Kidney (tissue), 22 donors: ENCODE measurements at places on chromosomes 3 and 15. TPM values are rescaled to one million over a fixed set of nuclear protein-coding genes. Genes with fewer than 3 reads are reported as not detected.

STAC gene
- total RNA-seq, result 6.2 TPM

SMCO1 gene
- not detected for total RNA-seq

CP gene
- total RNA-seq, result 72.1 TPM

DTX3L gene
- total RNA-seq, result 58.0 TPM

UROC1 gene
- total RNA-seq, result not detected

DIPK2A gene
- 15.5 TPM for total RNA-seq

LRRC3B gene
- 0.19 TPM for total RNA-seq

TNFSF10 gene
- 277 TPM for total RNA-seq

- H3K4me3 ChIP-seq, result no peak overlapping the region
- no peak for DNase-seq
- no peaks in the 10 kb centered on the region for H3K4me1 ChIP-seq
- no peak overlapping the region for H3K27ac ChIP-seq
- H3K36me3 ChIP-seq, result peaks cover 6% of the 10 kb centered on the region
These were observed 61.8 kb downstream of the SENP2 start for GRCh38 chr3:185647880-185648210.

DNA sequence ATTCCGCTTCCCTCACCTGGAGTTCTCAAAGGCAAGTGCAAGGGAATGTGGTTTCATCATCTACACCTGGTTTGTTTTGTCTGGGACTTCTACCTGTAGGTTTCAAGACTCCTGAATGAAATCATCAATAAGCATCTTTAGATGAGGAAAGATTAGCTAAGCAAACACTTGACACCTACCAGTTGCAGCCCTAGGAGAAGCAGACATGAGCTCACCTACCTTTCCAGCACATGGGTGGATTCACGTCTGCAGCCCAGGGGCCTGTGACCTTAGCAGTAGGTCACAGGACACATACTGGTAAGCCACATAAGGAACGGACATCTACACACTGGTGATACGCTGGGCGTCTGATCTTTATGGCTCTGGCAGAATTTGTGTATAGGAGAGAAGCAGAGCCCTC is 26.7 kb downstream of the SLCO2A1 start:
- H3K4me3 ChIP-seq, result no peak overlapping the region
- H3K27me3 ChIP-seq, result no peaks in the 10 kb centered on the region
- no peak overlapping the region for H3K27ac ChIP-seq
- no peak for DNase-seq
- no peaks in the 10 kb centered on the region for H3K4me1 ChIP-seq

DNA sequence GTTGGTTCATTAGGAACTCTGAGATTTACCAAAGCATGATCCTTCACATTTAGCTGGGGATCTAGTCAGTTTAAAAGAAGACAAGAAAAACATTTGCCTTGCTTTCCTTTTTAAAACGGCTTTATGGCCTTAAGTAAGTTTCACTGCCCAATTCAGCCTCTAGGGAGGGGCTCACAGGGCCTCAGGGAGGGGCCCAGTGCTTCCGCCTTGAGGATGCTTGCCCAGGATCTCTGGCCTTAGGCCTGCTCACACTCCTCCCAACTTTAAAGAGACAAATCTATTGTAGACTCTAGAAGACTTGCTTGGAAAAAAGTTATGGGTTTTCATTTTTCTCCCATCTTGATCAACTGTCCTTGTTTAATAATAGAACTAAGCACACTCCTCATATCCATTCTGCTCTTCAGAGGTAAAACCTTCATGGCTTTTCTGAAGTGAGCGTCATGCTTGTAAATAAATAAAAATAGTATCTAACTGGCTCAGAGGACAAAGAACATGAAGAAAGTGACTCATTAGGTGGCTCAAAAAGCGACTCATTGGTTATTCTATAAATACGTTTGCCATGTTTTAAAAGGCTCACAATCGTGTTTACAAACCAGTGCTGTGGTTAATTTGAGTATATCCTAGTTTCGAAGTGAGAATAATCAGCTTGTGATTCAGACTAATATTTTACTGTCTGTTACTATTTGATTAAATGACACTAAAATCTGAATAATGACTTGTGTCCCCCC is 13.7 kb downstream of the PDHB start:
- DNase-seq, result no peak
- H3K27ac ChIP-seq, result peak overlapping the region; percentile 36
- H3K36me3 ChIP-seq, result no peaks in the 10 kb centered on the region
- H3K27me3 ChIP-seq, result no peaks in the 10 kb centered on the region

DNA sequence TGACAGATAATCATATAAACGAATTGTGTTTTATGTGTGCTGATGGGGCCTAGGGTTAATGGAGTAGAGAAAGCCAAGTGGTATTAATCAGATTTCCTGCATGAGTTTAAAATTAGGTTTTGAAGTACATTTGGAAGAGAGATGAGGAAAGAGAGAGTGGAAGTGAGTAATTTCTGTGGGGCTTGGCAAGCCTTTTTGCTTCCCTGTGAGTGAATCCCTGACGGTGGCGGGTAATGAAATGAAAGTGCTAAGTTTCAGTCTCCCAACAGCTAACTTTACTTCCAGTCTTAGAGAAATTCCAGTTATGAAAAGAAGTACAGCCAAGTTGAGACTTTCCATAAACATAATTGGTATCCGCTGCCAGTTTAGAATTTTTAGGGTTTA is 139.4 kb downstream of the BBX start:
- H3K27me3 ChIP-seq, result no peaks in the 10 kb centered on the region
- DNase-seq, result no peak
- no peaks in the 10 kb centered on the region for H3K36me3 ChIP-seq
- H3K4me3 ChIP-seq, result no peak overlapping the region
- H3K4me1 ChIP-seq, result no peaks in the 10 kb centered on the region

GRCh38 chr3:60444898-60445437 is 806.3 kb downstream of the FHIT start:
- no peaks in the 10 kb centered on the region for H3K27me3 ChIP-seq
- H3K36me3 ChIP-seq, result no peaks in the 10 kb centered on the region
- DNase-seq, result no peak
- no peaks in the 10 kb centered on the region for H3K4me1 ChIP-seq
- no peak overlapping the region for H3K4me3 ChIP-seq
- H3K27ac ChIP-seq, result no peak overlapping the region

DNA sequence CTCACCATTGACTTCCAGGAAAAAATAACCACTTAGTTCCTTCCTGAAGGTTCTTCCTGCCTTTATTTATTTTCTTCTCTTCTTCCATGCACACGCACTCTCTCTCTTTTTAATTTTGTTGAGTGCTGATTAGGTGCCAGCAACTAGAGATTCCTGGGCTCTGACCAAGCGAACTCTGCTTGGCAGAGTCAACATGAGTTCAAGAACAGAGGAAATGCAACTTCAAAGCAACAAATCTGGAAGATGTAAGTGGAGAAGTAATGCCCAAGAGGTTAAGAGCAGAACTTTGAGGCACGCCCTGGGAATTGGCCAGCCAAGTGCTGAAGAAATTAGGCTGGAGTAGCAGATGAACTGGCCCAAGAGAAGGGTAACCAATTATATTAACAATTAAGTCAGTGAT is 8.5 kb downstream of the ERC2 start:
- no peaks in the 10 kb centered on the region for H3K27me3 ChIP-seq
- H3K4me3 ChIP-seq, result no peak overlapping the region
- H3K4me1 ChIP-seq, result no peaks in the 10 kb centered on the region

DNA sequence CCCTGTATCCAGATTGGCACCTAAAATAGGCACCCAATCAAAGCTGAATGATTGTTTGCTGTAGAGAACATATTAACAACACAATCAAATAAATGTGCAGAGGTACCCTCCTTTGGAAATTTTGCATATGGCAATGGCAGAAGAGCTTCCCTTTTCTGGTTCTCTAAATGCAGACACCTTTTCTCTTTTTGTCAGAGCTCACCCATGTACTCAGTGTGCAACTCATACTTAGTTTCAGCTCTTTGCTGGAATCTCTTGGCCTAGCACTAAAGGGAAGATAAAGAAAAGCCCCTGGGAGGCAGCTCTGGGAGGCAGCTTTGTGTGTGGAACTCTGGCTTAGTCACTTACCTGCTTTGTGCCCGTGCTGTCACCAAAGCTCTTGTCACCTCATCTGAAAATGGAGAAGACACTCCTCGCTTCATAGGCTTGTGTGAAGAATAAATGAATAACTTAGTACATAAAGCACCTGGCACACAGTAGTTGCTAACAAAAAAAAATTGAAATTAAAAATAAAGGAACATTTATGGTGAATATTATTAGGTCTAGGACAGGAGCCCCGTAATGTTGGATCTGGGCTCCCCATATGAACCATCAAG is 28.8 kb downstream of the ST6GAL1 start:
- H3K27me3 ChIP-seq, result no peaks in the 10 kb centered on the region
- H3K36me3 ChIP-seq, result no peaks in the 10 kb centered on the region
- no peak overlapping the region for H3K4me3 ChIP-seq
- no peak overlapping the region for H3K27ac ChIP-seq
- no peak for DNase-seq

DNA sequence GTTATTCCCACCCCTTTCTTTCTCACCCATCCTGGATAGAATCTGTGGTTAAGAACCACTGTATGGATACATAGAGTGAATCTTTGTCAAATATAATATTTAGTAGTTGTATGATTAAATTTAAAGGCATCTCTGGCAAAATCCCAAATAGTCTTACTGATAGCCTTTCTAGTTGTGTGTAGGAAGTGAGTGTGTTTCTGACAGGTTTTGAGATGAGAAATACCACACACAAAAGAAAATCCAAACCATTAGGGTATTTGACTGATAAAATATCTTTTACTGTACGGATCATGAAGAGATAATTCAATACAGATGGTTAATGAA is 44.7 kb upstream of the PLCL2 start:
- H3K4me3 ChIP-seq, result no peak overlapping the region
- no peak overlapping the region for H3K27ac ChIP-seq
- peaks cover 3% of the 10 kb centered on the region for H3K4me1 ChIP-seq

DNA sequence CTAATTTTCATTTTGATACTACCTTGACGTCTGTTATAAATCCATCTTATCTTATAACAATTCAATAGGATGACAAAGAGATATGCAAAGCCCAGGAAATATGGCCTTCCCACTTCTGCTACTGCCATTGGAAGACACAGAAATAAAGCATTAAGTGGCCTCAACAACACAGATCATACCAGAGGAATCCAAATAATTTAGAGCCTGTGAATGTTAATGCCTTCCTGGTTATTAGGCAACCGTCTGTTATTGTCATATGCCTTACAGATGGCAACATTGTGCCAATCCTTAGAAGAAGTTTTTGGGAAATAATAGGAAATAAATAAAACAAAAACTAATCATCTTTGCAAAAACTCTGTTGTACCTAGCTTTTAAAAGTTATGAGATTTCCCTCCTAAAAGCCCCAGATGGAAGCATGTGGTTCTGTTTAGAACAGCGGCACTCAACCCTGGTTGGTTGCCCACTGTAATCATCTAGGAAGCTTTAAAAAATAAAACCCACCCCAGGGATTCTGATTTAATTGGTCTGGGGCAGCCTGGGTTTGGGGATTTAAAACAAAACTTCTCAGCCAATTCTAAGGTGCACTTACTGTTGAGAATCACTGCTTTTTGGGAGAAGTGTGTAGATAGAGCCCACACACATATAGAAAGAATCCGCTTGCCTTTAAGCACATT is 704.8 kb upstream of the CFAP20DC start:
- no peak overlapping the region for H3K27ac ChIP-seq
- no peak overlapping the region for H3K4me3 ChIP-seq
- DNase-seq, result no peak
- H3K27me3 ChIP-seq, result no peaks in the 10 kb centered on the region
- H3K36me3 ChIP-seq, result no peaks in the 10 kb centered on the region

- no peaks in the 10 kb centered on the region for H3K4me1 ChIP-seq
- no peak for DNase-seq
- H3K27ac ChIP-seq, result no peak overlapping the region
- H3K27me3 ChIP-seq, result no peaks in the 10 kb centered on the region
- no peaks in the 10 kb centered on the region for H3K36me3 ChIP-seq
These were observed 966.9 kb upstream of the NR2F2 start for GRCh38 chr15:95363646-95364045.

DNA sequence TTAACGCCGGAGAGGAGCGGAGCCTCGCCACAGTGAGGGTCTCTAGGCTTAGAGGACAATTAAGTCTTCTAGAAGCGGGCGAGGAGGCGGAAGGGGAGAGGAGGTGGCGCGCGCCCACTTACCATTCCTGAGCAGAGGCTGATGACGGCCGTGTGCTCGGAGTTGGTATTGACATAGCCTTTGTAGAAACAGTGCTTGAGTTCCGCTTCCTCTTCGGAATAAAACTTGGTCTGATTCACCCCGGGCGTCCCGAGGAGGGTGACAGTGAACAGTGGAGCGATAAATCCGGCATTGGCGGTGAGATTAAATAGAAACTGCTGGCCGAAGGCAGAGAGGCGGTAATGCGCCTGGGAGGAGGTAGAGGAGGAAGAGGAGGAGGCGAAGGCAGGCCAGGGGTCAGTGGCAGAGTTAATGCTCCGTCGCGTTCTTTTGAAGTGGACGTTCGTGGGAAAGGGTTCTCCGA is 1.3 kb downstream of the ADAMTS9 start:
- H3K36me3 ChIP-seq, result no peaks in the 10 kb centered on the region
- peak overlapping the region; percentile 98 for H3K27ac ChIP-seq
- no peak for DNase-seq
- H3K4me3 ChIP-seq, result peak overlapping the region; percentile 91
- H3K4me1 ChIP-seq, result no peaks in the 10 kb centered on the region
- H3K27me3 ChIP-seq, result no peaks in the 10 kb centered on the region

DNA sequence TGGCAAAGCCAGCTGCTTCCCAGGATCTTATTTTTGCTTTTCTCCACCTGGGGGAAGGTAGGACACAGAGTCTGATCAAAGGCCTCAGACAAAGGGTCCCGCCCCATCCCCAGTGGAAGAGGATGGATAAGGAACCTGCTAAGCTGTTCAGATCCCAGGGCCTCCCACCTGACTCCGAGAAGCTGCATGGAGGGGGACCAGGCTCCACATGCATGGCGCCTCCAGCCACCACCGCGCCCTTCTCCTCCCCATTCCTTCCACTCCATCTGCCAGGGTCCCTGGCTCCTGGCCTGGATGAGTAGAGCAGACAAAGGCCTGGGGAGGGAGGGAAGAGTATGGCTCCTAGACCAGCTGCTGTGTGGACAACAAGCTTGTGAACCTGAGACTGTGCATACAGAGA is 20.0 kb upstream of the CRABP1 start:
- H3K36me3 ChIP-seq, result no peaks in the 10 kb centered on the region
- no peaks in the 10 kb centered on the region for H3K4me1 ChIP-seq
- no peak for DNase-seq
- no peak overlapping the region for H3K4me3 ChIP-seq

DNA sequence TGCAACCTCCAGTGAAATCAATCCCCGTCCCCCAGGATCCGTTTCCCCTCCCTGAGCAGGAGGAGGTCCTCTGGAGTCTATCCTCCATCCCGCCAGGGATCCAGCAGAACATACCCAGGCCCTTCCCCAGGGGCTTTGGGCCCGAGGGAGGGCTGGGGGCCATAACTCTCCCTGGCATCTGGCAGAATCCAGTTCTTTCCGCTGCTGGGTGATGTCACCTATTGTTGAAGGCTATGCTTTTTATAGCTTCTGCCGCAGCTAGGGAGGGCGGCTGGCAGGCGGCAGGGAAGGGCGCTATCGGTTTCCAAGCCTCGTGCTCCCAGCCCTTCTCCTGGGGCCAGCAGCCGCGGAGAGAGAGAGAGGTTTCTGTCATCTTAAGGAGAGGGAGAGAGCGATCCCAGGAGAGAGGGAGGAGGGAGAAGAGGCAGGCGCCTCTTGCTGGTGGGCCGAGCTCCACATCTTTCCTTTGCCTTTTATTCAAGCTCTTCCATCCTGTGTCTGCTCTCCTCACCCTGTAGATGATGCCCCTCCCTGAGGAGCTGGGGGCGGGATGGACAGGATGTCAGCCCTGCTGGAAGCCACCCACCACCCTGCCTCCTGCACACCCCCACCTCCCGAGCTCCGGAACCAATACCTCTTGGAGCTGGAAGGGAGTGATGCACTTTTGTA is 120.1 kb downstream of the ANP32A start:
- DNase-seq, result peak; percentile 94
- peaks cover 4% of the 10 kb centered on the region for H3K4me1 ChIP-seq
- H3K27me3 ChIP-seq, result no peaks in the 10 kb centered on the region
- no peaks in the 10 kb centered on the region for H3K36me3 ChIP-seq
- peak overlapping the region; percentile 62 for H3K27ac ChIP-seq
- H3K4me3 ChIP-seq, result no peak overlapping the region
